ENCODE measurements at places on chromosomes 12 and 14.

- DNase-seq = no peak
These were observed 152.5 kb upstream of the BTG1 start for GRCh38 chr12:92297932-92298696.

- DNase-seq = no peak
These were observed 19.4 kb downstream of the SERPINA1 start for GRCh38 chr14:94368956-94369355.

GRCh38 chr14:28406196-28406595 lies 360.4 kb upstream of the FOXG1 start:
- DNase-seq = no peak

DNA sequence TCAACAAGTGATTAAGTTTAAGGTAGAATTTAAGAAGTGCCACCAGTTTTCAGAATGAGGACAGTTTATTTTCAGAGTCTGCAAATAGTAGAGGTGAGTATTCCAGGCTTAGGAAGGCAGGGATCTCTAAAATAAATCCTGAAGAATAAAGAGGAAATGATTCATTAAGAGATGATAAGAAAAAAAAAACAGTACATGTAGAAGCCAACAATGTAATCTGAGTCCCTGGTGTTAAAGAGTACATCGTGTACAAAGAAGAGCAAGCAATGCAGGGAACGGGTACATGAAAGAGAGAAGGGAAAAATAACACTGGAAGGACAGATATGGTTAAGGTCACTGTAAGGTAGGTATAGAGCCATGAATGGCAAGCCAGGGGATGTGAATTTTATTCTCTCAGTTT lies 95.2 kb upstream of the FOXG1 start:
- DNase-seq = no peak

DNA sequence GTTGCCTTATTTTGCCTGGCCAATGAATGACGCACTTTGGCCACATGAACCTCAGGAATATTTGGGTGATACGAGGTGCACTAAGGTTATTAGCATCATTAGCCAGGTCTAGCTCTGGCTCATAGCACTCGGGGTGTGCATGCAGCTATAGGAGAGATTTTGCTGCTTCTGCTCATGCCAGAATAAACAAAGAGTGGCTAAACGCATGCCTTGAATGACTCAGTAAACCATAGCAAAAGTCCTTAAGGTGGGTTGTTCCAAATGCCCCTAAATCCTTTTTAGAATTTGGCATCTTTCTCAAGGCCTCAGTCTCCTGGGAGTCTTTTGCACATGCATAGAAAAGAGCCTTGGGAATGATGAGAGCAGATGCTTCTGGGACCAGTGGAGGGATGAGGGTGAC lies 343.7 kb upstream of the FKBP4 start:
- DNase-seq = no peak

- no peak for DNase-seq
These were observed 104.3 kb upstream of the MAX start for GRCh38 chr14:65206448-65207096.

DNA sequence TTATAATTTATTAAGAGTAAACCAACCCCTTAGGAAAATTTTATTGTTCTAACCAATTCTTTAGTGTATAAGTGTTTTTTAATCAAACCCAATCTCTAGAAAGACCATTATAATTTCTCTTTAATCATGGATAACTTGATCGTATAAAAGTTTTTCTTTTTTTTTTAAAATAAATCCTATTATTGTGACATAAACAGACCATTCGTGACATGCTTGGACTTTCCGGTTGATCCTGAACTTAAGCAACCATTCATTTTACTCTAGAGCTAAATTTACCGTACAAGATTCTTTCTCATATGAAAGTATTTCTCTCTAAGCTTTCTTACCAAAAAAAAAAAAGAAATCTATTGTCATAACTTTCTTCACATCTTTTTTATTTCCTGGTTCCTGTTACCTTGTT lies 32.6 kb upstream of the SLC38A4 start:
- no peak for DNase-seq

DNA sequence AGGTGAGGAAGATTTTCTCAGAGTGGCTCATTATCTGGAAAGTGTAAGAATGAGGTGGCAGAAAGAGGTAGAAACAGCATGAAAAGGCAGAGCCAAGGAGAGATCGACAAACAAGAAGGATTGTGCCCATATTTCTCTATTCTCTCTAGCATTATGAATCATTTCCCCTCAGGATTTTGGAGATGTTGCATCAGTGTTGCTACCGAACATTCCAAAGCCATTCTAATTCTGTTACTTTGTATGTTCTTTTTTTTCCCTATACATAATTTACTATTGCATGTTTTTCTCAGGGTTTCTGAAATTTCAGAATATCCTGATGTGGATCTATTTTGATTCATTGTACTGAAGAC lies 61.4 kb downstream of the KICS2 start:
- DNase-seq = no peak

- no peak for DNase-seq
These were observed 118.6 kb upstream of the DNM1L start for GRCh38 chr12:32560520-32560919.

GRCh38 chr12:42958291-42958674 lies 368.7 kb upstream of the PRICKLE1 start:
- DNase-seq = no peak

DNA sequence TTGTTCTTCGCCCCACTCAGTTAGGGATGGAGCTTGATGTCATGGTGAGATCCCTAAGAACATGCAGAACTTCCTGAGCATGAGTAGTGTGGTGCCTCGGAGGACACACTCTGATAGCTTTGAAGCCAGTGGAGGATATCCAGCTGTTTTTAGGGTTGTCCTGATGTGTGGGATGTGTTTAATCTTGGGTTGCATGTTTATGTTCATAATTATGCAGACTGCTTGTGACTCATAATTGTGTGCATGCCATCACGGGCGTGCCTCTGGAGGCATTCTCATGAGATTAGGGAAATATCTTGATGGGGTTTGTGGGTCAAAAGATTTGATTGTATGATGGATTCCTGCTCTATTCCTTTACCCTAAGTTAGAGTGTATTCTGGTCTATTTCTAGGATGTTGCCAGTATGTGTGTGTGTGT lies 267.4 kb upstream of the PELI2 start:
- no peak for DNase-seq

- DNase-seq = no peak
These were observed 108.7 kb downstream of the BTG1 start for GRCh38 chr12:92036771-92037453.

DNA sequence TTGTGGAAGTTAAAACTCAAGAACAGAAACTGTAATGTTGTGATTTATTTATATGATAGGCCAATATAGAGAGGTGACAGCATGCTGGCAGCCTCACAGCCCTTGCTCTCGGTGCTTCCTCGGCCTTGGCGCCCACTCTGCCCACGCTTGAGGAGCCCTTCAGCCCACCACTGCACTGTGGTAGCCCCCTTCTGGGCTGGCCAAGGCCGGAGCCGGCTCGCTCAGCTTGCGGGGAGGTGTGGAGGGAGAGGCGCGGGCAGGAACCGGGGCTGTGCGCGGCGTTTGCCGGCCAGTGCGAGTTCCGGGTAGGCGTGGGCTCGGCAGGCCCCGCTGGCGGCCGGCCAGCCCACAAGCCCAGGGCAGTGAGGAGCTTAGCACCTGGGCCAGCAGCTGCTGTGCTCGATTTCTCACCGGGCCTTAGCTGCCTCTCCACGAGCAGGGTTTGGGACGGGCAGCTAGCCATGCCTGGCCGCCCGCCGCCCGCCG lies 65.8 kb upstream of the SLC8A3 start:
- no peak for DNase-seq

DNA sequence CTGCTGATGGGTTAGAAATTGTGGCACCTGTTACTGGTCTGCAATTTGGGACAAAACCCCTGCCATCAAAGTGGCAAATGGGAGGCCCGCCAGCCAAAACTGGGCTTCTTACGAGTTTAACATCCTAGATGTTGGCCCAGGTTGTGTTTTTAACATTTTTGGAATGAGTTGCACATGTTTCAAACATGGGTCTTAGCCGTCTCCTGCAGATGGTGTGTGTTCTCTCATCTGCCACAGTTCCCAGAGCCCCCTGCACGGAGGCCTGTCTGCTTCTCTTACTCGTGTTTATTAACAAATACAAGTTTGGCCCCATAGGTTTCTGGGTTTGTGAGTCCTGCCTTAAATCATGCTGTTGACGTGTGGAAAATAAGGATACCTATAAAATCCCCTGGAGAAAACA lies 46.5 kb downstream of the CACNA2D4 start:
- DNase-seq = no peak

GRCh38 chr14:90511795-90512328 lies 115.0 kb downstream of the CALM1 start:
- no peak for DNase-seq

DNA sequence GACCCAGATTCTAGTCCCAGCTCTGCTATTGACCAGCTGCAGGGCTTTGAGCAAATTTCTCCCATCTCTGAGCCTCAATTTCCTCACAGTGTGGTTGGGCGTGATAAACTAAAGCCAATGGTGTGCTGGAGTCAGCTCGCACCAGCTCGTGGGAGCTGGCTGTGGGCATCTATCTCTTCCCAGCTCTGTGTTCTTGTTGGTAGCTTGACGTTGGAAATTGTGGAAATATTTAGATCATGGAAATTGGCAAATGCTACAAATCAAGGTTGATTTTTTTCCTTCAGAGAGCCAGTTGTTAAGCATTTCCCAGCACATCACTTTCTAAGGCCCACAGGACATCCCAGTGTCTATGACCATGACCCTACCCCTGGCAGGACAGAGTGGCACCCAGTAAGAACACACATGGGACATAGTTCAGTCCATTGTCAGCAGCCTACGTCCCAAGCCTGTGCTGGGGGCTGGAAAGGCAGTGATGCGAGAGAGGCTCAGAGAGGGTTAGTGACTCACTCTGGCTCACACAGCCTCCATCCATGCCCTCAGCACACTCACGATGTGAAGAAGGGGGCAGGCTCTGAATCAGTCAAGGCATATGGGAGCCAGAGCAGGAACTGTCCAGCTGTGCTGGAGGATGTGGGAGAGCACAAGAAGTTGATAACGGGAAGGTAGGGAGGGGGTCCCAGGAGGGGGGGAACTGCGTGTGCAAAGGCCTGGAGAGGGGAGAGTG lies 77.6 kb downstream of the LGMN start:
- no peak for DNase-seq

GRCh38 chr12:87866578-87867292 lies 162.5 kb downstream of the C12orf50 start:
- no peak for DNase-seq

GRCh38 chr14:55160989-55161388 lies 30.4 kb downstream of the DLGAP5 start:
- DNase-seq = no peak

GRCh38 chr14:74302634-74303569 lies at the start of gene ABCD4:
Gene ABCD4, minus strand, starts transcription at chr14:74302934. Its CDS starts 22 bp downstream, at chr14:74302912.
- peak; percentile 48 for DNase-seq

Data from activated naive CD4-positive, alpha-beta T cell (primary cell).